ENCODE measurements at places on chromosomes 6 and 20. TPM values are rescaled to one million over a fixed set of nuclear protein-coding genes. Genes with fewer than 3 reads are reported as not detected.
A peak's percentile ranks its signal among the peaks of the same experiment; 100 is the strongest.

- DNase-seq = no peak
These were observed 76.8 kb downstream of the TTLL2 start for GRCh38 chr6:167401525-167402194.

DNA sequence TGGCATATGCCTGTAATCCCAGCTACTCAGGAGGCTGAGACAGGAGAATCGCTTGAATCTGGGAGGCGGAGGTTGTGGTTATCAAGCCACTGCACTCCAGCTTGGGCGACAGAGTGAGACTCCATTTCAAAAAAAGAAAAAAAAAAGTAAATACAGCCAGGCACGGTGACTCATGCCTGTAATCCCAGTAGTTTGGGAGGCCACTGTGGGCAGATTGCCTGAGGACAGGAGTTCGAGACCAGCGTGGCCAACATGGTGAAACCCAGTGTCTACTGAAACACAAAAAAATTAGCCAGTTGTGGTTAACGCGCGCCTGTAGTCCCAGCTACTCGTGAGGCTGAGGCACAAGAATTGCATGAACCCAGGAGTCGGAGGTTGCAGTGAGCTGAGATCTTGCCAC lies 1.5 kb upstream of the NINL start:
- no peak for DNase-seq

- DNase-seq = peak; percentile 58
These were observed 88.9 kb upstream of the ELOVL5 start for GRCh38 chr6:53437557-53438202.

TRAPPC3L gene
- not detected for total RNA-seq

DEFB124 gene
- not detected for total RNA-seq

ESR1 gene
- 1.9 TPM for total RNA-seq

DNA sequence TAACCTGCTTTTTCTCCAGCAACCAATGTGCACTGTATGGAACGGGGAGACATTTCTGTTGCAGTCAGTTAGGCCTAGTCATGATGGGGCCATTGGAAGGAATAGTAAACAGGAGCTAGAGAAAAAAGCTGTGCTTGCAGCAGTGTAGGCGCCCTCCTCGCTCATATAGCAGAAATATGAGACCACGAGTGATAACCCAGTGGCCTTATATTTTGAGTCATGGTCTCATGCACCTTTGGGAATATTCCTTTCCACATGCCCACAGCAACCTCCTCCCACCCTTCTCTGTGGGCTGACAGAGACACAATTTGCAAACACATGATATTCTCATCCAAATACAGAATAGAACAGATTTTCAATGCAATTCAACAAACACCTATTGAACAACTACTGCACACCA lies 248.9 kb upstream of the CITED2 start:
- DNase-seq = no peak

DNA sequence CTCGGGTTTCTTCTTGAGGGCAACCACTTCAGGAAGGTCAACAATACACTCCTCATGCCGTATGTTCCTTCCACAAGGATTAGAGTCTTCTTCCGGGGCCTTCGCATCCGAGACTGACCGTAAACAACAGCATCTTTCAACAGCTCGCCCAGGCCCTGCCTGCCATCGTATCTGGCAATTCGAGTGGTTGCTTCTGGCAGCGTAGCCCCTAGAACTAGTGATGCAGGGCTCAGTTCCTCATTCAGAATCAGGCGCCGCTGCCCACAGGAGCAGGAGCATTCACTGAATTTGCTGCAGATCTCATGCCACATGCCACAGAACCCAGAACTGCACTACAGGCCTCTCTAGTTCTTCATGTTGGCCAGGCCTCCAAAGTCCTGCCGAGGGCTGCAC lies 59.0 kb upstream of the AFDN start:
- no peak for DNase-seq

All from cardiac muscle cell (in vitro differentiated cells and primary cell).